NCI-H2081 treated with DMSO at 0.1 percent for 48 hours (cell line): ENCODE measurements at places on chromosomes 1 and 21.

DNA sequence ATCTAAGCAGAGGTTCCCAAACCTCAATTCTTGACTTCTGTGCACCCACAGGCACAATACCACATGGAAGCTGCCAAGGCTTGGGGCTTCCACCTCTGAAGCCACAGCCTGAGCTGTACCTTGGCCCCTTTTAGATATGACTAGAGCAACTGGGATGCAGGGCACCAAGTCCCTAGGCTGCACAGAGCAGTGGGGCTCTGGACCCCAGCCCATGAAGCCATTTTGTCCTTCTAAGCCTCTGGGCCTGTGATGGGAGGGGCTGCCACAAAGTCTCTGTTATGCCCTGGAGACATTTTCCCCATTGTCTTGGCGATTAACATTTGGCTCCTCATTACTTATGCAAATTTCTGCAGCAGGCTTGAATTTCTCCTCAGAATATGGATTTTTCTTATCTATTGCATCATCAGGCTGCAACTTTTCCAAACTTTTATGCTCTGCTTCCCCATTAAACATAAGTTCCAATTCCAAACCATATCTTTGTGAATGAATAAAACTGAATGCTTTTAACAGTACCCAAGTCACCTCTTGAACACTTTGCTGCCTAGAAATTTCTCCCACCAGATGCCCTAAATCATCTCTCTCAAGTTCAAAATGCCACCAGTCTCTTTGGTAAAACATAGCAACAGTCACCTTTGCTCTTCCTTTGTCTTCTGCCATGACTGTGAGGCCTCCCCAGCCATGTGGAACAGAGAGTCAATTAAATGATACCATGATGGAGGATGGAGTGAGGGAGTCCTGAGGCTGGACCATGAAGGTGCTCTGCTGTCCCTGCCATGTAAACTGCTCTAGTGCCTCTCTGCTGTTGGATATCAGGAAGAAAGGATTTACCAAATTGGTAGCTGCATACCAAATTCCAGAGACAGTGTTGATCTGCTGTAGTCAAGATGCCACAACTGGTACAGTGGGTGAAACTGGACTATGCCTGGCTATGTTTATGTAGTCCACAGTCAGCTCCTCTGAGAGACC, 37.6 kb downstream of the RUNX3 start:
- no peak for DNase-seq

DNA sequence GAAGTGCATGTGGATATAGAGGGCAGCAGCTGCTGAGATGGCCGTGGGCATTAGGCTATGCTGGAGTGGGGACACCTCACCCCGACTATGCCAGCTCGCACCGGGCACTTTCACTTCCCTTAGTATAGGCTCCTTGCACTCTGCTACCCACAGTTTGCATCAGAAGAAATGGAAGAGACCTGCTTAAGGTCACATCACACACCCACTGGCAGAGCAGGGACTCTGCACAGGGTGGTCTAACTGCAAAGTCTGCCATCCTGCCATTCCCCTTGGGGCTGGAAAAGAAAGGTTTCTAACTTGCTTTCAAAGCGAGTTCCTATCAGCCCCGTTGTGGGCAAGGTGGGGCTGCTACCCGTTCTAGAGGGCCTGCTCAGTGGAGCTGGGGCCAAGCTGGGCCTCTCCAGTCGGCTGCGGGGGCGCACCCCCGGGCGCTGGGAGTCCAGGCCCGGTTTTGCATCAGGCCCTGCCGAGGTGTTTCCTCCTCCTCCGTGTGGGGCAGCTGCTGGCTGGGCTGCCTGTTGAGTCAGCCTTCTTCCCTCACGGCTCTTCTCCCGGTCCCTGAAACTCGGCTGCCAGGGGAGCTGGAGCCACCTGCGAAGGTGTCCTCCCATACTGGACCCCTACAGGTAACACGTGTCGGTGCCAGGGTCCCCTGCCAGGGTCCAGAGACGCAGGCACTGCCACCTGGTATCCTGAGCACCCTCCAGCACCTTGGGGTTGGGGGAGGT, at the start of gene SYTL1:
Gene SYTL1, plus strand, starts transcription at position 498 of the 728 bp plus-strand sequence. CDS start 3,313 bp downstream, outside the sequence.
- no peak for DNase-seq

GRCh38 chr1:158037866-158038359, 44.5 kb downstream of the KIRREL1 start:
- DNase-seq: no peak

GRCh38 chr1:38183096-38183495, 136.5 kb upstream of the POU3F1 start:
- no peak for DNase-seq

DNA sequence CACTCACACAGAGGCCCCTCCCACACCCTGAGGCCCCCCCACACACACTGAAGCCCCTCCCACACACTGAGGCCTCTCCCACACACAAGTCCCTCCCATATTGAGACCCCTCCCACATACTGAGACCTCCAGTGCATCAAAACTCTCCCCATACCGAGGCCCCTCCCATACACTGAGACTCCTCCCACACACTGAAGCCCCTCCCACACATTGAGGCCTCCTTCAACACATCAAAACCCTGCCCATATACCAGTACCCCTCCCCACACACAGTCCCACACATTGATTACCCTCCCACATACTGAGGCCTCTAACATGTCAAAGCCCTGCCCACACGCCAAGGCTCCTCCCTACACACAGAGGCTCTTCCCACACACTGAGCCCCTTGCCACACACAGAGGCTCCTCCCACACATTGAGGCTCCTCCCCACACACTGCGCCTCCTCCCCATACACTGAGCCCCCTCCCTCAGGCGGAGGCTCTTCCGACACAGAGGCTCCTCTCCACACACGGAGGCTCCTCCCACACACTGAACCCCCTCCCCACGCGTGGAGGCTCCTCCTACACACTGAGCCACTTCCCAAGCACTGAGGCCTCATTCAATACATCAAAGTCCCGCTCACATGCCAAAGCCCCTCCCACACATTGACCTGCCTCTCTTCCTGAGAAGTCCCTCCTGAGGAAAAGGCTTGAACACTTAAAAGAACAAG, 392.3 kb downstream of the CAMTA1 start:
- DNase-seq: no peak
